ENCODE measurements at places on chromosomes 5 and 9. TPM values are rescaled to one million over a fixed set of nuclear protein-coding genes. Genes with fewer than 3 reads are reported as not detected.

- DNase-seq: no peak
Measured at GRCh38 chr5:59007460-59008063, 424.7 kb downstream of the RAB3C start.

- no peak for DNase-seq
Measured at GRCh38 chr5:148989567-148989966, 73.3 kb downstream of the SH3TC2 start.

DNA sequence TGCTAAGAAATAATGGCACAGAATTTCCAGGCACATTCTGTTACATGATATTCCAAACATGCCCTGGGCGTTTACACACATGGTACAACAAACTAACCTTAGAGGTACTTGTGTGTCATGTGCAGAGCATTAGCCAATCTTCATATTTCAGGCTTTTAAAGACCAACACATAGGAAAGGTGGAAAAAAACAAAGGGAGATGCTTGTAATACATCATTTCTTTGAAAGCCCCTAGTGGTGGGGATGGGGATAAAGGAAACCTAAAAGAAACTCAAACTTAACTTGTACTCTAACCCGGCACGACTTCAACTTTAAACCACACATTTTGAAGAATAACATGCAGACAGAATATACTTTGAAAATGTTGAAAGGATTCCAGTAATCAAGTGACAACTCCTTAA lies 133.6 kb downstream of the PTPRD start:
- DNase-seq: no peak

DNA sequence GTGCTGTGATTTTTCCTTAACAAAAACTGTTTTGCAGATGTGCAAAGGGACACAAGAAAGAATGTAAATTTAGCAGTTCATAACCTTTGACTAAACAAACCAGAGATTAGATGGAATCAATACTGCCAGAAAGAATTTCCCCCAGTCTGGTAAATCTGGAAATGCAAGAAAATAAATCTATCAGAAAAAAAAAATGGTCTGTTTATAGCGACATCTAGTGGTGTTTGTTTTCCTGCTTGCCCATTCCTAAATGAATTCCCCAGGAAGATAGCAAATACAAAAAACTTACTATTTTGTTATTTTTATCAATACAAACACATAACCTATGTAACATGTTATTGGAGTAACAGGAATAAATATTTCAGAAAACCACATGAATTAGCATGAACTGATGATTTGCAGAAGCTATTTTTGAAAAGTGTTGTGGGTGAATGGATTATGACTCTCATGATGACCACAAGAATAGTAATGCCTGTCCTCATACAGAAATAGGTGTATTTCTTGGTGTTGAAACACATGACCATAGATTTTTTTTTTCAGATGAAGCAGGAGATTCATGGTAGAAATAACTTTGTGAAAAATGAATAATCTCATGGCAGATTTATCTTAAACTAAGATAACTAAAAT lies 1703.8 kb downstream of the MAT2B start:
- no peak for DNase-seq

DNA sequence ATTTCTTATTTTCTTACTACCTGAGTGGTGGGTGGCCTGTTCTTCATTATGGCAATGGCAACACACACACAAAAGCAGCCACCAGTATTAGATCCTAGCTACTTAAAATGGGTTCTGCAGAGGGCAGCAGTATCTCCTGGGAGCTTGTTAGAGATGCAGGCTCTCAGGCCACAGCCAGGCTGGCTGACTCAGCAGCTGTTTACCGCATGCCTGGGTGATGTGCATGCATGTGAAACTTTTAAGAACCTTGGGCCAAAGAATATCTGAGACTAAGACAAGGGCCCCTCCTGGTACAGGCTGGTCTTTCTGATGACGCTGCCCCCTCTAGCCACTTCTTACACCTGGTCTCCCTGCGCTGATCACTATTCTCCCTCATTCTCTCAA lies 399.0 kb downstream of the MED10 start:
- DNase-seq: no peak

DNA sequence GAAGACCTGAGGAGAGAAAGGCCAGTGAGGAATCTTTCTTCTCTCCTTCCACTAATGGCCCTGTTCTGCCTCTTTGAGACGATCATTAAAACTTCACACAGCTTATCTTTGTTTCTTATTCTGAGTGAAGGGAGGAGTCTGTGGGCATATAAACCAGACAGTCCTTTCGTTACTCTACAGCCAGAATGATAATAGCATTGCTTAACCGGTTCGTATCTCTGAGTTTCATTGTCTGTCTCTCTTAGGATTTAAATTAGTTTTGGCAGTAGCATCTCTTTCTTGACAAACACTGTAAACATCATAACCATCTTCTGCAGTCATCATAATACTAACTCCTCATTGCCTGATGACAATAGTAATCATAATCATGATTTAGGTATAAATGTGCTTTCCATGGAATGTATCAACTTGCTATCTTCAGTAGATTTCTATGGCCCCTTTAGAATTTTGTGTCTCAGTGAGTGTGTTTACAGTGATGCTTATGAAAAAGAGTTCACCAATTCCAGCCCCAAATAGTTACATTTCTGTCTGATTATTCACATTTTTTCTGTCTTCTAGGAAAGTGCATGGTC lies 618.8 kb upstream of the KLF4 start:
- no peak for DNase-seq

GRCh38 chr9:120161776-120162175 lies 418.2 kb downstream of the CDK5RAP2 start:
- no peak for DNase-seq

The RBM18 gene
- total RNA-seq: 18.8 TPM

The SLC1A1 gene
- total RNA-seq: 7.1 TPM

The STC2 gene
- 1,121 TPM for total RNA-seq

The FSTL4 gene
- not detected for total RNA-seq

The GRIN3A gene
- total RNA-seq: not detected

The FOXD1 gene
- 28.6 TPM for total RNA-seq

Measured in chondrocyte (in vitro differentiated cells).